ENCODE measurements at places on chromosomes 6 and 20.

GRCh38 chr20:8433291-8433690 lies 301.2 kb downstream of the PLCB1 start:
- no peak for DNase-seq

DNA sequence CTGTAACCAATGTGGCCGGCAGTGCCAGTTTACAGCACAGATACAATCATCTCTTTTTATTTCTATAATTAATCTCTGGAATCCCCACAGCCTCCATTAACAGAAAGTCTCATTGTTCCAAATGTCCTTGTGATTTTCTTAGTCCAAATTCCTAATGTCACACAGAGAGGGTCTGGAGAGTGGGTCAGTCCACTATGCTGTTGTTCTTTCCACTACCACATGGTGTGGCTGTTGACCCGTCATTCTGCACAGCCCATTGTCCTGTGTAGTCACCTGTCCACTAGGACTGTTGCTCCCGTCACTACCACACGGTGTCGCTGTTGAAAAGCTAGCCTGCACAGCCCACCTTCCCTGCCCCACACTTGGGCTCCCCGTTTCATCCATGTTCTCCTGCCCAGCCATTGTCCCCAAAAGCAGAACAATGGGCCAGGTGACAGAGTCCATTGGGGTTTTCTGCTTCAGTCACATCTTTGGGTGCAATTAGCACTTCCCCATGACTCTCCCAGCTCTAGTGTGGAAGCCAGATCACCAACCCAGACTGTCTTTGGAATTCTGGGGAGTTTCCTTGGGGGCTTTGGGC lies 8.6 kb upstream of the LBP start:
- no peak for DNase-seq

- no peak for DNase-seq
Observed at GRCh38 chr20:40431611-40432010, 257.4 kb downstream of the MAFB start.

DNA sequence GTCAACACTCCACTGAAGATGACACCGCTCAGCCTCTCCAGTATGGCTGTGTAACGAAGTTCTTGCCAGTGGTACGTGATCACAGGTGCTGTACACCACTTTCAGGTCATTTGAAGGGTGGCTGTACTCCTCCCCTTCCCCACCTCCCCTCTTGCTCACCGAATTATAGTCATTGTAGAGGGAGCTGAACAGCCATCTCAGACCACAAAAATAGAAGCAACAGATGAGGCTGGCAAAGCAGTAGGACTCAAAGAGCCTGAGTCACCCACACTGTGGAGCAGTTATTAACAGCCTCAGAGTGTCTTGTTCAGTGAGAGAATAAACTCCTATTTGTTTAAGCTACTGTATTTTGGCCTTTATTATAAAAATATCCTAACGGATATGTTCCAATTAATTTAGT lies 192.5 kb upstream of the MCHR2 start:
- no peak for DNase-seq

DNA sequence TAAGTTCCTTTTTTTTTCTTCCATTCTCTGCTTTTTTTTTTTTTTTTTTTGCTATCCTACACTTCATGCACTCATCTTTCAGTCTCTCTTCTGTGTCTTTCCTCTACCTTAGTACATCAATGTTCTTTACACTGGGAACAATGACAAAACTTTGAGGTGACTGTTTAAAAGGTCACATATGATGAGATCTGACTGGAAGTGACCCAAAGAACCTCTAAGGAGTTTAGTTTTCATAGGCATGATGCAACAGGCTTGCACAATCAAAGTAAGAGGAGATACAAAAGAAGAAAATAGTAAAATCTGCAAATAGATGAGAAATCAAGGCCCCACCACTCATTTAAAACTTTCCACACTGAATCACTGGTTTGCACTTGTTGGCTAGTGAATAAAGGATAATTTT lies 840.8 kb downstream of the TBC1D32 start:
- DNase-seq, result no peak

DNA sequence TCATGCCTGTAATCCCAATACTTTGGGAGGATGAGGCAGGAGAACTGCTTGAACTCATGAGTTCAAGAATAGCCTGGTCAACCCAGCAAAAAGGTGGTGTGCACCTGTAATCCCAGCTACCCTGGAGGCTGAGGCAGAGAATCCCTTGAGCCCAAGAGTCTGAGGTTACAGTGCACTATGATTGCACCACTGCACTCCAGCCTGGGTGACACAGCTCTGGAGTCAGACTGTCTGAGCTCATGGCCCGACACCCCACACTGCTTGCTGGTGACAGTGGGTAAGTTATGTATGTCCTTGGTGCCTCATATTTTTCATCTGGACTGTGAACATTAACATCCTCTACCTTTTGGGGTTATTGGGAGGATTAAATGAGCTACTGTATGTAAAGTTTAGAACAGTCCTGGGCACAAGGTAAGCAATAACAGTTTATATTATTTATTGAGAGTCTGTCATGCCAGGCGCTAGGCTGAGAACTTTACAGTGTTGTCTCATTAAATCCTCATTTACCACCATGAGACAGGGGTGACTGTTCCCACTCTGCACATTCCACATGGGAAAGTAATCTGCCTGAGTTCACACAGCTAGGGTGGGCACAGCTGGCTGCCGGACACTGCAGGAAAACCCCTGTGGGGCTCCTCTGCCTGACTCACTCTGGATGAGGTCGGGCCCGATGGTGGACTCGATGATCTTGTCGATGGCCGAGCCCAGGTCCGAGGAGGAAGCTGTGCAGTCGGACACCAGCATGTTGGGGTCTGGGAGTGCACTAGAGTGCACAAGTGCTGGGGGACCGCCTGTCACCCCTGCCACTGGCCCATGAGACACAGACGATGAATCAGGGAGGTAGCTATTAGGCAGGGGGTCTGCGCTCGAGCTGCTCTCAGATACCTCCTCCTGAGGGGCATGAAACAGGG lies 2.9 kb downstream of the ZNF335 start:
- no peak for DNase-seq

DNA sequence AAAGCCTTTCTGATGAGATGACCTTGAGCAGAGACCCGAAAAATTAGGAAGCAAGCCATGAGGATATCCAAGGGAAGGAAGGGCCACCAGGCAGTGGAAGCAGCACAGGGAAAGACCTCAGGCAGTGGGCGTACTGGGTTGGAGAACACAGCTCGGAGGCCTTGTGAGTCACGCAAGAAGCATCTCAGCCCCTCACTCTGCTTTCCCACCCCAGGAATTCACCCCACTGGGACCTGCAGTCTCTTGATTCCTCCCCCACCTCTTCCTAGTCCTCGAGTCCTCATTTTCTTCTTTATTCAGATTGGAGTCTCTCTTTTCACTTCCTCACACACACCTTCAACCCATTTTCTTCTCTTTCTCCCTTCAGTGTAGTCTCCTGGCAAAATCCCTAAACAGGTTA lies 27.0 kb downstream of the RPRD1B start:
- DNase-seq, result no peak

DNA sequence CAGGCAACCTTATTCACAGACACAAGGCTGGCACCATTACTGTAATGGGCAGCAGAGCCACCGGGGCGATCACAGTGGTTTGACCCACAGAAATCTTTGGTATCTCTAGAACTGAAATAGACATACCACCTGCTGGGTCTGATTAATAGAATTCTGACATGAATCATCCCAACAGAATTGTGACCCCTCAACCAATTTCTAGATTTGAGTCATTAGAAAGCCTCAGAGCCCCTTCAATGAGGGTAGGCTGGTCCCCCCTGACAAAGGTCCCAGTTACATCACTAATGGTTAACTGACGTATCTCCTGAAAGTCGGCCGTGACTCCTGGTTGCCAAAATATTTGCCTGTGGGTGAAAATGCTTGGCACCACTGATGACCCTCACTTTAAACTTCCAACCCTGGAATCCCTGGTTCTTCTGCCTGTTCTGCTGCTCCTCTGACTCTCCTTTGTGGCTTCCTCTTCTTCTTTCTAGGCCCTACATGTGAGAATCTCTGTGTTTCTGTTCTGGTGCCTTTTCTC lies 124.9 kb upstream of the ARID1B start:
- DNase-seq, result no peak

- no peak for DNase-seq
Observed at GRCh38 chr6:82073484-82073883, 174.1 kb downstream of the IBTK start.

DNA sequence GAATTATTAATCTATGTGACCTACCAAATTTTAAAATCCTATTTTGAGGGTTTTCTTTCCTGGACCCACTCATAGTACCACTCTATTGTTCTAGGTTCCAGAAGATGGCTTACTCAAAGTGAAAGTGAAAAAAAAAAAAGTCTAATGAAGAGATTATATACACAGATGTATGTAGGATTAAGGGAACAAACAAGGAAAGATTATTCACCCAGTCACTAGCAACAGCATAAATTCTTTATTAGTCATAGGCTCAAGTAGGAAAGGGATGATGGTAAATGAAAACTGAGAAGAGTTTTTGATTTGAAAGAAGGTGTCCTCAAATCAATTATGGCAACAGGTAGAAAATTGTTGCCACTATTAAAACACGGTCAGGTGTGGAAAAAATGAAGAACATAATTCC lies 923.7 kb downstream of the TBC1D32 start:
- no peak for DNase-seq

- no peak for DNase-seq
Observed at GRCh38 chr6:116190550-116190949, 63.3 kb downstream of the TSPYL4 start.

DNA sequence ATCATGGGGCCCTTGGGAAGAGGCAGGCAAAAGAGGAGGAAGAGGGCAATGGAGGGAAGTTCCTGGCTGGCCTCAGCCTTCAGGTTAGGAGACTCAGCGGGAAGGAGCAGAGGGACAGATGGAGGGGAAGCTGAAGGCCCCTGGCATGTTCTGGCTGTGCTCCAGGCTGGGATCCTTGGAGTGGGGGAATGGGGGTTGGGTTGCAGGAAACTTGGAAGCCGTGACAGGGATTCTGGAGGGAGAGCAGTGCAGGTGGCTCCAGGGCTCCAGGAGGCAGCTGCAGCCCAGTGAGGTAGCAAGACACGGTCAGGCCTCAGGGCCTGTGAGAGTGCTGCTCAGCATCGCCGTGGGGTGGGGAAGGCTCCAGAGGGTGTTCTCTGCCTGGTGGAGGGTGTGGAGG lies 64.6 kb upstream of the SCP2D1 start:
- no peak for DNase-seq

GRCh38 chr6:80348263-80348662 lies 241.8 kb downstream of the BCKDHB start:
- no peak for DNase-seq

DNA sequence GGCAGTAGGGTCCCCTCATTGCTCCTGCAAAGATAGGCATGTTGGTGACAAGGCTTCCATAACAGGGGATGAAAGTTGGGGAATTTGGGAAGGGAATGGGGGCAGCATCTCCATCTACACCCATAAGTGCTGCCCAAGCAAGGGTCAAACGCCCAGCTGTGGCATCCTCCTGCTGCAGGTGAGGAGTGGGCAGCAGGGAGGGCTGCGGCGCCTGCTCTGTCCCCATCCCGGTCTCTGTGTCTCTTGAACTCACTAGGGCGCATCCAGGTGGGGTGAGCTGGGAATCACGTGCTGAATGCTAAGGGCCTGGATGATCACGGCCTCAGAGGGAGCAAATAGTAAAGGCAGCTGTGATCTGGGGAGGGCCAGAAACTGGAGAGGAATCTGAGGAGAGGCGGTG lies 9.1 kb downstream of the MICA start:
- DNase-seq, result no peak

GRCh38 chr20:17442588-17442987 lies 88.6 kb downstream of the BFSP1 start:
- DNase-seq, result no peak

GRCh38 chr20:4788314-4788713 lies 66.6 kb downstream of the PRND start:
- DNase-seq, result no peak

DNA sequence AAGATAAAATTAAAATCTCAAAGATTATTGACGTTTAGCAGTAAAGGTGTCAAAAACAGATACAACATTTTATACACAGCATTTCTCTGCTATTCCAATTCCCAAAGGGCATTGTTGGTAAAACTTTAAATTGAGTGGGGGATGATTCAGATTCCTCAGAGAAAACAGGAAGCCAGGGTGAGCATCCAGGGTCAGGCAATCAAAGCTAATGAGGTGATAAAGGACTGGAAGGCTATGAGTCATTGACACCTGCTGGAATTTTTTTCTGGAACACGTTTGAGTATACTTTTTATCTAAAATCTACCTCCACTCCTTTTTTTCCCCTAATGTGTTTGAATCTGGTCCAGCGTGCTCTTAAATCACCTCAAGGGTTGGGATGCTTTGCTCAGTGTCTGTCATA lies 52.2 kb downstream of the FKBP1C start:
- no peak for DNase-seq

DNA sequence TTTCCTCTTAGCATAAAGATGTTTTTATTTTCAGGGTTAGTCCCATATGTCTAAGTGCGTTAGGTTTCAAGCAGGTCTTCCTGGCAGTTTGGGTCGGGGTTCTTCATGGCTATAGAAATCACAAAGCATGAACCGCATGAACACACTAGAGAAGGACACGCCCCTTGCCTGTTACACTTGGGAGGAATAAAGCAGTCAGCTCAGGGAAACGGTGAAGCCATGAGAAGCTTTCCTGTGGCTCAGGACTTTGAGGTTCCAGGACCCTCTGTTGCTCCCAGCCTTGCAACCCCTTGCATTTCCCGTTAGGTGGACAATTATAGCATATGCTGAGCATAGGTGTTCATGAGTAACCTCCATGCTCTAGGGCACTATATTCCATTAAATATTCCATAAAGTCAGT lies 96.7 kb downstream of the SYCP2 start:
- DNase-seq, result no peak

GRCh38 chr6:80280262-80281010 lies 174.0 kb downstream of the BCKDHB start:
- DNase-seq, result no peak

GRCh38 chr6:8243475-8243874 lies 141.1 kb upstream of the EEF1E1 start:
- DNase-seq, result no peak

- DNase-seq, result no peak
Observed at GRCh38 chr6:8279041-8279805, 156.1 kb downstream of the SLC35B3 start.

GRCh38 chr6:158357570-158358216 lies 45.4 kb downstream of the TULP4 start:
- peak; percentile 67 for DNase-seq

DNA sequence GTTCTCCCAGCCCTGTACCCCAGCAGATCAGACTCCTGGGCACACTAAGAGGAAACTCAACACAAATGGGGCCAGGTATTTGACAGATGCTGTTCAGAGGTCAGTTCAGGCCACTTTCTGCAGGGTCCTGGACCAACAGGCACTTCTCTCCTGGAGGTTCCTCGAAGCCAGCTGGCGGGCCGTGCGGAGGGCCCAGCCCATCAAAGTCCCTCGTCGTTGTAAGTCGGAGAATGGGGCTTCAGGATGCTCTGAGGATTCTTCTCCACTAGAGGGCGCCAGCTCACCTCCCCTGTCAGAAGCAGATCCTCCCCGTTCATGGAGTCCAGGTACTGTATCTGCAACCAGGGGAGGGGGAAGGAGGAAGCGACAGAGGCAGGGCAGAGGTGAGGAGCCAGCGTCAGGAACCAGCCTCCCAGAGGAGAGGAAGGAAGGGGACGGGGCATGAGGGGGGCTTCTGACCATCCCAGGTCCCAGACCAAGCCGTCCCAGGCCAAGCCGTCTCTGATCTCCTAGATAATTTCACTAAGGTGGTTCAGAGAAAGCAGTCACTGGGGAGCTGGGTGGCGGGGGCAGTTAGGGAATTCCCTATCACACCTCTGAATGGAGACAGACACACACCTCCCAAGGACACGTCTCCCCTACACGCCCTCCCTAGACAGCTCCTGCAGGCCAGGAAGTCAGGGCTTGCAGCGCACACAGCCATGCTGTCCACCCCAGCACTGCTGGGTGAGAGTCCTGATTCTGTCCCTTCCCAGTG lies 11.7 kb upstream of the FAM83C start:
- DNase-seq, result peak; percentile 89

- no peak for DNase-seq
Observed at GRCh38 chr6:75154973-75155372, 50.9 kb downstream of the COL12A1 start.

Data from T-helper 2 cell (primary cell).